Type B pancreatic cell (in vitro differentiated cells): ENCODE measurements at places on chromosomes 3 and 15. TPM values are rescaled to one million over a fixed set of nuclear protein-coding genes. Genes with fewer than 3 reads are reported as not detected.

The SERPINI2 gene
- 0.70 TPM in 1 of 2 replicates, not detected in the other for total RNA-seq

The DUOXA2 gene
- total RNA-seq: 0.17 and 0.52 TPM in 2 replicates

DNA sequence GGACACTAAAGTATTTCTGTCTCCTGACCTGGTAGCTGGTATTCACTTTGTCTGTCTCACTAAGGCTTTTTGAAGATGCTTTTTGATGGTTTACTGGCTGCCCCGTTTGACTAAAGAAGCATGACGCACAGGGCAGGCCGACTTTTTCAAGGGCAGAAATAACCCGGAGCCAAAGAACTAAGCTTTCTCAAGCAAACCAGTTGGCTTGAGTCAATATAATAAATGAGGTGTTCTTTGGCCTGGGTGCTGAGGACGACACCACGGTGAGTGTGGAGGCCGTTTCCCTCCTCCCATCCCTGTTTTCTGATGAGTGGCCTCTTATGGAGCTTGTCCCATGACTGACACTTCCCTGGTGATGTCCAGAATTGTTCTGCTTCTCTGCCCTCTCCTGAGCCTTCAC is 220.9 kb downstream of the ITPR1 start:
- no peak for DNase-seq

- DNase-seq: no peak
Observed at GRCh38 chr15:101692801-101693598, 31.3 kb downstream of the TARS3 start.

- DNase-seq: no peak
Observed at GRCh38 chr15:40854161-40854560, 10.3 kb downstream of the SPINT1 start.

DNA sequence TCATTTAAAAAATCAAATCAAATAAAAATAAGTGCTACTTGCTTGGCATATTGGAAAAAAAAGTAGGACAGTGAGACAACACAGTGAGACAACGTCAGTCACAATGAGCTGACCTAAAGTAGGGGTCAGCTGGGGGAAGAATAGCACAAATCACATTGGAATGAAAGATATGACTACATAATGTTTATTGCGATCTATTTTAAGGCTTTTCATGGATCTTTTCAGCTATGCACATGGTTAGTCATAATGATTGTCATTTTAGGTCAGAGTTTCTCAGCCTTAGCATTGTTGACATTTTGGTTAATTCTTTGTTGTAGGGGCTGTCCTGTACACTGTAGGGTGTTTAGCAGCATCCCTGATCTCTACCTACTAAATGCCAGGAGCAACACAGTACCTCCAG is 44.5 kb downstream of the CMSS1 start:
- no peak for DNase-seq

- DNase-seq: no peak
Observed at GRCh38 chr3:15309662-15310335, 22.6 kb downstream of the SH3BP5 start.

- DNase-seq: no peak
Observed at GRCh38 chr15:29887721-29888120, 65.5 kb upstream of the TJP1 start.

The MED12L gene
- 3.2 and 6.4 TPM in 2 replicates for total RNA-seq

The AQR gene
- total RNA-seq: 38.0 and 38.3 TPM in 2 replicates

- DNase-seq: no peak
Observed at GRCh38 chr15:99925661-99926461, 192.6 kb upstream of the LYSMD4 start.
